ENCODE measurements at places on chromosomes 1 and 21.

GRCh38 chr21:34320011-34320410, 43.8 kb upstream of the KCNE2 start:
- no peaks in the 10 kb centered on the region for H3K27me3 ChIP-seq
- H3K4me1 ChIP-seq = no peaks in the 10 kb centered on the region
- H3K4me3 ChIP-seq = no peak overlapping the region
- DNase-seq = no peak
- no peak overlapping the region for H3K27ac ChIP-seq
- H3K36me3 ChIP-seq = no peaks in the 10 kb centered on the region

DNA sequence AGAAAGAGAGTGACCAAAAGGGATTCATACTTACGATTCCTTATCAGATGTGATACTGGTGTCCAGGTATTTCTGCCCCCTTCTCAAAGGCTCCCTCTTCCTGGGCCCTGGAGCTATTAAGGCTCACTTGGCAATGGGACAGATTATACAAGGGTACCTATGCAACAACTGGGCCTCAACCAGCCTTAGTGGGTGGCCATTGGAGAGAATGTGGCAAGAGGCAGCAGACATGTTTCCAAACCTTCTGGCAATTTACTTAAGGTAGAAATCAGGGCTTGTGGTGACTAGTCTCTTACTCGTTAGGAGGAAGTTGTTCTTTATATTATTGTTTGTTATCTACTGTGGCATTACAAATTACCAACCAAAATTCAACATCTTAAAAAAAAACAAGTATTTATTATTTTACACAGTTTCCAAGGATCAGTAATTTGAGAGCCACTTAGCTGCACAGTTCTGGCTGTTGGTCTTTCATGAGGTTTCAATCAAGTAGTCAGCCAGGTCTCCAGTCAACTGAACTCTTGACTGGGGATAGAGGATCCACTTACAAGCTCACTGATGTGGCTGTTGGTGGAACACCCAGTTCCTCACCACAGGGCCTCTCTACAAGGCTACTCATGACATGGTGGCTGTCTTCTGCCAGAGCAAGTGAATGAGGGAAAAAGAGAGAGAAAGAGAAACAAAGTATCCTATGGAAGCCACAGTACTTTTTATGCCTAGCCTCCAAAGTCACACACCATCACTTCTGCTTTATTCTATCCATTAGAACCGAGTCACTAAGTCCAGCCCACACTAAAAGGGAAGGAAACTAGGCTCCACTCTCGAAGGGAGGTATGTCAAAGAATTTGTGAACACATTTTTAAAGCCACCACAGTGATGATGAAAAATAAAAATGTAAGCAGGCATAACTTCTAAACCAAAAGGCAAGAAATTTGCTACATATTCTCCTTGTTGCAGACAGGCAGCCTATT, 10.7 kb downstream of the ZNF648 start:
- H3K4me1 ChIP-seq = no peaks in the 10 kb centered on the region
- no peaks in the 10 kb centered on the region for H3K36me3 ChIP-seq
- H3K27ac ChIP-seq = no peak overlapping the region
- no peak overlapping the region for H3K4me3 ChIP-seq
- DNase-seq = no peak

GRCh38 chr21:35025206-35026152, 23.6 kb downstream of the RUNX1 start:
- no peaks in the 10 kb centered on the region for H3K27me3 ChIP-seq
- no peak overlapping the region for H3K27ac ChIP-seq
- peaks cover 10% of the 10 kb centered on the region for H3K4me1 ChIP-seq
- no peak for DNase-seq
- no peaks in the 10 kb centered on the region for H3K36me3 ChIP-seq

GRCh38 chr1:205531191-205532025, 26.9 kb downstream of the CDK18 start:
- H3K27me3 ChIP-seq = no peaks in the 10 kb centered on the region
- no peak overlapping the region for H3K27ac ChIP-seq
- no peak overlapping the region for H3K4me3 ChIP-seq
- H3K36me3 ChIP-seq = no peaks in the 10 kb centered on the region

GRCh38 chr21:45847870-45848269, 133.7 kb upstream of the COL6A1 start:
- H3K27ac ChIP-seq = no peak overlapping the region
- no peak for DNase-seq
- no peaks in the 10 kb centered on the region for H3K4me1 ChIP-seq
- H3K27me3 ChIP-seq = no peaks in the 10 kb centered on the region
- H3K36me3 ChIP-seq = no peaks in the 10 kb centered on the region

GRCh38 chr21:45323487-45324311, 36.0 kb upstream of the POFUT2 start:
- H3K4me3 ChIP-seq = no peak overlapping the region
- DNase-seq = no peak
- no peaks in the 10 kb centered on the region for H3K36me3 ChIP-seq
- H3K27ac ChIP-seq = peak overlapping the region; percentile 25
- H3K27me3 ChIP-seq = no peaks in the 10 kb centered on the region

GRCh38 chr1:26138974-26139558, 19.8 kb upstream of the FAM110D start:
- no peak overlapping the region for H3K27ac ChIP-seq
- no peaks in the 10 kb centered on the region for H3K27me3 ChIP-seq
- no peaks in the 10 kb centered on the region for H3K36me3 ChIP-seq
- no peak for DNase-seq
- H3K4me3 ChIP-seq = no peak overlapping the region
- peaks cover 4% of the 10 kb centered on the region for H3K4me1 ChIP-seq

GRCh38 chr1:3681898-3682806, 29.8 kb downstream of the TP73 start:
- no peak overlapping the region for H3K27ac ChIP-seq
- no peak overlapping the region for H3K4me3 ChIP-seq
- H3K27me3 ChIP-seq = no peaks in the 10 kb centered on the region
- H3K4me1 ChIP-seq = no peaks in the 10 kb centered on the region
- H3K36me3 ChIP-seq = no peaks in the 10 kb centered on the region

- H3K27me3 ChIP-seq = no peaks in the 10 kb centered on the region
- no peaks in the 10 kb centered on the region for H3K36me3 ChIP-seq
- H3K4me1 ChIP-seq = no peaks in the 10 kb centered on the region
- DNase-seq = no peak
Measured at GRCh38 chr1:88275259-88275862, 408.7 kb upstream of the PKN2 start.

DNA sequence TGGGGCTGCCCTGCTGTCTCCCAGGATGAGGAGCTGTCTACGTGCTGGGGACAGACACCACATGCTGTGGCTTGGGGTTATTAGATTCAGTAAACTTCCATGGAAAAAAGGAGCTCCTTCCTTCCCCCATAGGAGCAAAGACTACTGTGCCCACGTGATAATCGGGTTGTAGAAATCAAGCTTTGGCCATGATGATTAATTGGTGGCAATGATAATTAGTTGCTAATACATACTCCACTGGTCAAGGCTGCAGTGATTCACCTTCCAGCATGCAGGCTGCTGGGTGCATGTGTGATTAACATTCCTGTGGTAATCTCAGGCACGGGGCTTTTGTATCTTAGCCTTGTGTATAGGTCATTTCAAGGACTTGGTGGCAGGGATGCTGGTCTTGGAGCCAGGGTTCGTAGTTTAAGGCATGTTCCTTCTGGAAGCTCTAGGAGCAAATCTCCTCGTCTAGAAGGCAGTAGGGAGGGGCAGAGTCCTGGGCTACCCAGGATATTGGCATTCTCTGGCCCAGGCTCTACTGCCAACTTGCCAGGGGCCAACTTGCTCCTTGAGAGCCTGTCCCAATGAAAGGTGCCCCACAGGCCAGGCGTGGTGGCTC, 41.4 kb downstream of the TMCO4 start:
- no peak overlapping the region for H3K4me3 ChIP-seq
- no peaks in the 10 kb centered on the region for H3K27me3 ChIP-seq
- H3K36me3 ChIP-seq = no peaks in the 10 kb centered on the region
- no peaks in the 10 kb centered on the region for H3K4me1 ChIP-seq

- no peak for DNase-seq
- no peak overlapping the region for H3K27ac ChIP-seq
- no peaks in the 10 kb centered on the region for H3K27me3 ChIP-seq
- H3K4me1 ChIP-seq = no peaks in the 10 kb centered on the region
Measured at GRCh38 chr21:27298465-27298864, 331.6 kb upstream of the ADAMTS5 start.
